ENCODE measurements at places on chromosomes 2 and 18.

GRCh38 chr18:13868501-13869271 lies 44.7 kb downstream of the MC5R start:
- DNase-seq: peak; percentile 73

DNA sequence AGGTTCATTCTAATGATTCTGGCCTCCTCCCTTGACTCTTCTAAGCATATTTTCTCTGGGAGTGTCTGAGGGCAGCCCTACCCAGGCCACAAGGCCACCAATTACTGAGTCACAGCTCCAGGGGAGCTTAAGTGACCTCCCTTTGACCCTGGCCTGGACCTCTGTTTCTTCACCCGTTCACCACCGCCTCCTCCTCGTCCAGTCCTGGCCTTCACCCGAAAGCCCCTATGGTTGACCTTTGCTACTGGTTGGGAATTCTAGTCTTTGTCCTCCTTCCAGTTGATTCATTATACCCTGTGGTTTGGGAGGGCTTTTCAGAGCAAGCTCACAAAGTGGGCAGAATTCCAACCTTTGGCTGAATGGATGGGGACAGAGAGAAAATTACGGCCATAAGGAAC lies 72.6 kb downstream of the NRP2 start:
- DNase-seq: no peak

- no peak for DNase-seq
These were observed 3.0 kb upstream of the CEP68 start for GRCh38 chr2:65053199-65053598.

GRCh38 chr2:182220998-182221397 lies 205.8 kb downstream of the PDE1A start:
- no peak for DNase-seq

DNA sequence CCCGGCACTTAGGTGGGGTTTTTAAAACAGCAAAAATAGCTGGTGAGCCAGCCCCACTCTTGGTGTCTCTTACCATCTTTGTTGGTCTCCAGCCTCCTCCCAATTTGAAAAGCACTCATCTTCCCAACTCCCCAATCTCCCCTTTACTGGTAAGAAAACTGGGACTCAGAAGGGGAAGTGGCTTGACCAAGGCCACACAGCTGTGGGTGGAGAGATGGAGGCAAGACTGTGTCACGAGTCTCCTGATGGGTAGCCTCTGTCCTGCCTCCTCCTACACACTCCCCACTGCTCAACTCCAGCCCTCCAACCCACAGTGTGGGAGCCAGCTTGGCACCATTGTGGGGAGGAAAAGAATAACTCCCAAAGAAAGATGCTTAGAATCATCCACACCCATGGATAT lies 140.4 kb downstream of the SMAD2 start:
- DNase-seq: no peak

- DNase-seq: peak; percentile 28
These were observed 236.4 kb downstream of the BCL11A start for GRCh38 chr2:60317034-60317386.

- DNase-seq: no peak
These were observed 191.0 kb upstream of the TCF4 start for GRCh38 chr18:55778788-55779690.

Measured in endodermal cell (in vitro differentiated cells).